ENCODE measurements at places on chromosomes 7 and 10. TPM values are rescaled to one million over a fixed set of nuclear protein-coding genes. Genes with fewer than 3 reads are reported as not detected.

The BICC1 gene
- total RNA-seq = 254 TPM

The MOSPD3 gene
- total RNA-seq = 5.1 TPM

The CROT gene
- total RNA-seq = 20.0 TPM

The CPA2 gene
- not detected for total RNA-seq

The ZNF775 gene
- total RNA-seq = 6.2 TPM

The ZNF853 gene
- total RNA-seq = under 0.01 TPM

Data from osteoblast (primary cell).